ENCODE measurements at places on chromosomes 1 and 21.

DNA sequence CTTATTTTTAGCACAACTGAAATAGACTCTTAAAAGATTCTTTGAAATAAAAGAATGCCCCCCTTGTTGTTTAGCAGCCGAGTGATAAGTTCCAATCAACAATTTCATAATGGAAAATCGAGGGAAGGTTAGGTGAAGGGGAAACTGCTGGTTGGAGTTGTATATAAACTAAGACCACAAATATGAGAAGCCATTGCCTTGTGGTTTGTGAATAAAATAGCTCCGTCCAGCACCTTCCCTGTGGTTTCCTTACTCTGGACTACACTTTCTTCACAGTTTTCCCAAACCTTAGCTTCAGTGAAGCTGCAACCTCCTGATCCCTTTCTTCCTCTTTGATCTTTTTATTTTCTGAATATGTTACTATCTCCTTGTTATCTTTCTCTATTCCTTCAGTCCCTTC, 6.7 kb upstream of the RAB3GAP2 start:
- H3K36me3 ChIP-seq = no peaks in the 10 kb centered on the region
- H3K27ac ChIP-seq = no peak overlapping the region
- no peaks in the 10 kb centered on the region for H3K4me1 ChIP-seq
- no peak for ATAC-seq
- no peak overlapping the region for H3K4me3 ChIP-seq
- peaks cover 7% of the 10 kb centered on the region for H3K27me3 ChIP-seq

GRCh38 chr1:48527051-48527450, 55.0 kb upstream of the SPATA6 start:
- H3K27ac ChIP-seq = no peak overlapping the region
- no peak for ATAC-seq
- no peaks in the 10 kb centered on the region for H3K4me1 ChIP-seq
- no peak overlapping the region for H3K4me3 ChIP-seq
- H3K36me3 ChIP-seq = no peaks in the 10 kb centered on the region

GRCh38 chr1:47257224-47257623, 25.2 kb upstream of the TAL1 start:
- H3K4me3 ChIP-seq = no peak overlapping the region
- no peaks in the 10 kb centered on the region for H3K4me1 ChIP-seq
- peaks cover 31% of the 10 kb centered on the region for H3K36me3 ChIP-seq

- H3K27ac ChIP-seq = no peak overlapping the region
- H3K36me3 ChIP-seq = peaks cover 14% of the 10 kb centered on the region
- no peaks in the 10 kb centered on the region for H3K27me3 ChIP-seq
- no peak for ATAC-seq
Measured at GRCh38 chr1:1556505-1556904, 16.1 kb upstream of the TMEM240 start.

- no peaks in the 10 kb centered on the region for H3K27me3 ChIP-seq
- no peak overlapping the region for H3K4me3 ChIP-seq
- peaks cover 85% of the 10 kb centered on the region for H3K36me3 ChIP-seq
- no peak for ATAC-seq
- H3K27ac ChIP-seq = no peak overlapping the region
Measured at GRCh38 chr1:169392406-169392805, 24.4 kb downstream of the BLZF1 start.

- H3K4me3 ChIP-seq = no peak overlapping the region
- peaks cover 21% of the 10 kb centered on the region for H3K27me3 ChIP-seq
- no peak for ATAC-seq
- no peaks in the 10 kb centered on the region for H3K4me1 ChIP-seq
- H3K27ac ChIP-seq = no peak overlapping the region
Measured at GRCh38 chr1:212655668-212656440, 43.8 kb downstream of the BATF3 start.

DNA sequence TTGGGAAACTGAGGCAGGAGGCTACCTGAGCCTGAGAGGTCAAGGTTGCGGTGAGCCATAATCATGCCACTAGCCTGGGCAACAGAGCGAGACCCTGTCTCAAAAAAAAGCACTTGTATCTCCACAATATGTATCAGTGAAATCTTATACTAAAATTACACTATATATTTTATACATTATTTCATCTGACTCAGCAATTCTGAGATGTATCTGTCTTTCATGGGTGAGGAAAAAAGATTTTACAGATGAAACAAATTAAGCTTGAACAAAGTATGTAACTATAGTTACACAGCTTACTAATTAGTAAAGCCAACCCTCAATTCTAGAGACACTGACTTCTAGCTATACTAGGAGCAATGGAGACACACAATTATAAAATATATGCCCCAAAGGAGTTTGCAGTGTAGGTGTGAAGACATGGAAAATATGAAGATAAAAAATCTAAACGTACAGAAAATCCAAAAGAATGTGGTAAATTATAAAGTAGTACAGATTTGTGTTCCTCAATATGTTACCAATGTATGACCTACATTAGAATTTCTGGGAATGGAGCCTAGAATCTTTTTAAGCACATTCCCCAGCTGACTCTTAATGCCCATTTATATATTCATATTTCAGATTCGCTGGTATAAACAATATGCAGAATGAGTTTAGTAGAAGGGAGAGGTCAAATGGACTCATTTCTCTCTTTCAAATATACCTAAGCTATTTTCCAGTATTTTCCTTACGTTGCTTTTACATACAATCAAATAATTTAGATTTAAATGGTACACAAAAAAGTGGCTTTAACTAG, 14.6 kb downstream of the GTF2B start:
- H3K27ac ChIP-seq = no peak overlapping the region
- peaks cover 74% of the 10 kb centered on the region for H3K36me3 ChIP-seq
- no peak for ATAC-seq
- no peak overlapping the region for H3K4me3 ChIP-seq
- H3K27me3 ChIP-seq = no peaks in the 10 kb centered on the region
- H3K4me1 ChIP-seq = peaks cover 25% of the 10 kb centered on the region

DNA sequence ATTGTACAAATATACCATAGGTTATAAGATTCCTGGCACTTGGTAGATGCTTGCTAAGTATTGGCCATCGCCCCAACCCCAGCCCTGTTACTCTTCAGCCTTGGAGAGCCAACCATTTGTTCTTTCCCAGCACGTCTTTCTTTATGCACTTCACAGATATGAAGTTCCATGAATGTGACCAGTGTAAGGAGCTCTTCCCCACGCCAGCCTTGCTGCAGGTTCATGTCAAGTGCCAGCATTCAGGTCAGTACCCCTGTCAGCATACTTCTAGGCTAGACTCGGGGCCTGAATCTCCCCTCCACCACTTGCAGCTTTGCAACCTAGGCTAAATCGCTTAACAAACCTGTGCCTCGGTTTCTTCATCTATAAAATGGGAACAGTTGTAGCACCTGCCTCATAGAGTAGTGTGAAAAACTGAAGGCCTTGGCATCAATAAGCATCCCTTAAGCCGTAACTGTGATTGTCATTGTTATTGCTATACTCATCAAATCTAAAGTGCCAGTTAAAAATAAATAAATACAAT, 41.0 kb upstream of the EPHA8 start:
- H3K4me1 ChIP-seq = no peaks in the 10 kb centered on the region
- no peak overlapping the region for H3K4me3 ChIP-seq
- H3K36me3 ChIP-seq = peaks cover 96% of the 10 kb centered on the region
- no peak for ATAC-seq
- H3K27ac ChIP-seq = no peak overlapping the region

GRCh38 chr1:44547361-44547760, 126.9 kb downstream of the TMEM53 start:
- ATAC-seq = no peak
- H3K27ac ChIP-seq = no peak overlapping the region
- peaks cover 38% of the 10 kb centered on the region for H3K27me3 ChIP-seq
- no peak overlapping the region for H3K4me3 ChIP-seq
- H3K4me1 ChIP-seq = no peaks in the 10 kb centered on the region

- peaks cover 7% of the 10 kb centered on the region for H3K4me1 ChIP-seq
- H3K36me3 ChIP-seq = no peaks in the 10 kb centered on the region
- no peak for ATAC-seq
- no peak overlapping the region for H3K4me3 ChIP-seq
- no peak overlapping the region for H3K27ac ChIP-seq
Measured at GRCh38 chr1:117118137-117118536, 3.4 kb downstream of the TRIM45 start.

DNA sequence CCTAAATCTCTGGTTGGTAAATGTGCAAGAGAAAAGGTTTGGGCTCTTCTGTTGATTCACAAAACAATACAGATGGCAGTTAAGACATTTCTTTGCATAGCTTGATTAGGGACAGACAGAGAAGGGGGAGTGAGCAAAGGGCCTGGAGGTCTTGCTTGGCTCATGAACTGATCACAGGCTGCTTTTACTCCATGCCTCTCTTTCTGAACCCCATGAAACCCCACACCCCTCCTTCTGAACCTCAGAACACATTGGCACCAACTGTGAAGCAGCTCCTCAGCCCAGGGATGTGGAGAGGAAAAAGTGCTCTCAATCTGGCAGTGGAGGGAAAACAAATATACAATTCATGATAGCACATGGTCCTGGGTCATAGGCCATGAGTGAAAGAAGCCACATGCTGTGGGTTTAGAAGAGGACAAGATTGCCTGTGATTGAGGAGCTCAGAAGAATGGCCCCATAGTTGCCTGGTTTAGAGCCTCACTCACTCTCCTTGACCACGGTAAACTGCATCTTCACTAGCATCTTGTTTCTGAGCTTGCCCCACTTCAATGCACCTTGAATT, 111.6 kb upstream of the GADD45A start:
- H3K27me3 ChIP-seq = peaks cover 4% of the 10 kb centered on the region
- H3K4me3 ChIP-seq = no peak overlapping the region
- no peaks in the 10 kb centered on the region for H3K36me3 ChIP-seq

DNA sequence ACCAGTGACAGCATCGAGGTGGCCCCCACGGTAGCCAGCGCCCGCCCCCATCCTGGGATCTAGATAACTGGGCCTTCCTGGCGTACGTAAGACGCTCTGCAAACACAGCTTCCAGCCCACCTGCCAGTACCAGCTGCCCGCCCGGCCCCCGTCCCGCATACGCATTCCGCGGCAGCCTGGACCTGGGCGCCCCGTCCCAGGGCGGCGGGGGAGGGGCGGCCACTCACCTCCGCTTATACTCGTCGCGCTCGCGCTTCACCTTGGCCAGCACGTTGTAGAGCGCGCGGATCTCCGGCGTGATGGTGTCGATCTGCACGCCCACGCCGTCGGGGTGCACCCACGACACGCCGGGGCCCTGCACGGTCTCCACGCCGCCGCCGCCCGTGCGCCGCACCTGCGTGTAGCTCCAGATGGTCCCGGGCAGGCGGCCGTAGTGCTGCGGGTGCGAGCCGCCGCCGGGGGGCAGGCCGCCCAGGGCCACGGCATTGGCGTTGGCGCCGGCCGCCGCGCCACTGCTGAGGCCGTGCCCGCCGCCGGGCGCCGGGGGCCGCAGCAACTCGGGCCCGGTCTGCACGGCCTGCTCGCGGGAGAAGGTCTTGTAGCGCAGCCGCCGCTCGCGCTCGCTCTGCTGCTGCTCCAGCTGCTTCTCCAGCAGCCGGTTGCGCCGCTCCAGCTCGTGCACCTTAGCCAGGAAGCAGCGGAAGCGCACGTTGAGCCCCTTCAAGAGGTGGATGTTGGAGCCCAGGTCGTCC, 859 bp downstream of the IFFO2 start:
- H3K27me3 ChIP-seq = no peaks in the 10 kb centered on the region
- H3K4me3 ChIP-seq = peak overlapping the region; percentile 98
- H3K36me3 ChIP-seq = peaks cover 48% of the 10 kb centered on the region

DNA sequence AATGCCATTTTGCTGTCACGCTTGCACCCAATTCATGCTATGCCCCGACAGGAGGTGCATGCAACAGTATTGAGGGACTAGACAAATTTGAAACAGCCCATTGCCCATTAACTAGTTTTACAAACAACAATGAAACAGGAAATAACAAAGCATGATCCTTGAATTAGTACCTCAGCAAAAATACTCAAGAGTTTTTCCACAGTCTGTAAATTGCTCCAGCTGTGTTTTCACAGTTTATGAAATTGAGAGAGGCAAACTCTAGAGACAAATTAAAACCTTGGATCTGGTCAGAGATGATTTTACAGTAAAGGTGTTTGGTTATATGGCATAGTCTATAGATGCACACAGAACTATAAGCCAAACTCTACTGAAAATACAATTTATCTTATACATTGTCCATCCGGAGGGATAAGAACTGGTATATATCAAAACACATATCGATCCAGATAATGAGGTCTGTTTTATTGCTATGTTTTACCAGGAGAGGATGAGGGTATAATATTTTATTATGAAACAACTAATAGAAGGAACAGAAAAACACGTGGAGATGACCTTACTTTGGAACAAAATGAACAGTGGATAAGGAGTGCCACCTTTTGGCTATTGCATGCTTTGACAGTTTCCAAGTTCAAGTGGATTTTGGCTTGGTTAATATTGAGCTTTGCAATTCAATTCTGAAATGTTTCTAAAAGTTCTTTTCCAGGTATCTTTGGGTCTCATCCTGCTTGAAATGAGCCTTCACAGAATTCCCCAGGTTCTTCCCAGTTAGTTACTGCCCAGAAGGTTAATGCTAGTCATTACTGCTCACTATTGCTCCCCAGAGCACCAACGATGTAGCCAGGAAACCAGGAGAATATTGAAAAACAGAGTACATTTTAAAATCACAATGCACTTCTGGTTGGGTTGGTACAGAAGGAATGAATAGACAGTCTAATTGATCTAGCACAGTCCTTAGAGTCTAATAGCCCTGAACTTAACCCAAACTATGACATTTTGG, 45.7 kb downstream of the ZC3H11B start:
- ATAC-seq = no peak
- H3K36me3 ChIP-seq = no peaks in the 10 kb centered on the region
- no peaks in the 10 kb centered on the region for H3K27me3 ChIP-seq

GRCh38 chr1:209708297-209708696, 3.7 kb downstream of the HSD11B1 start:
- peaks cover 26% of the 10 kb centered on the region for H3K4me1 ChIP-seq
- H3K27me3 ChIP-seq = no peaks in the 10 kb centered on the region
- peak overlapping the region; percentile 69 for H3K27ac ChIP-seq
- ATAC-seq = no peak

GRCh38 chr1:46096269-46097148, 35.9 kb downstream of the PIK3R3 start:
- ATAC-seq = no peak
- H3K4me3 ChIP-seq = no peak overlapping the region
- no peaks in the 10 kb centered on the region for H3K4me1 ChIP-seq
- peaks cover 11% of the 10 kb centered on the region for H3K27me3 ChIP-seq

- H3K4me3 ChIP-seq = no peak overlapping the region
- peaks cover 21% of the 10 kb centered on the region for H3K4me1 ChIP-seq
- peaks cover 8% of the 10 kb centered on the region for H3K36me3 ChIP-seq
- ATAC-seq = no peak
- H3K27me3 ChIP-seq = no peaks in the 10 kb centered on the region
Measured at GRCh38 chr1:110243146-110243545, 33.0 kb downstream of the KCNC4 start.

DNA sequence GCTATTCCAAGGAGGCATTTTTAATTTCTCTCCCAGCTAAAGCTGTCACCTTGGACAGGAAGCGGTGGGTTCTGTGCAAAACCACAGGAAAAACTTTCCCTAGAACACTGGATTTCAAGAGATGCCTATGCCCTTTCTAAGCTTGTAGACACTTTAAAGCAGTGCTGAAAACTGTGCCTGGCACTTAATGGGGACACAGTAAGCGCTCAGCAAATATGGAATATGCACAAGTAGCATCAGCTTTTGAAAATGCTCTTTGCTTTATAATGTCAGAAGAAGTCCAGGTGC, 50.9 kb upstream of the TARBP1 start:
- peaks cover 16% of the 10 kb centered on the region for H3K27me3 ChIP-seq
- no peak for ATAC-seq
- H3K4me1 ChIP-seq = no peaks in the 10 kb centered on the region
- no peak overlapping the region for H3K4me3 ChIP-seq
- H3K27ac ChIP-seq = no peak overlapping the region
- no peaks in the 10 kb centered on the region for H3K36me3 ChIP-seq

Measured in activated T-helper 17 cell treated with anti-CD3 and anti-CD28 coated beads, Interleukin-2, amount 50 U/mL, for 72 hours (primary cell).